ENCODE measurements at places on chromosomes 13 and 19.

DNA sequence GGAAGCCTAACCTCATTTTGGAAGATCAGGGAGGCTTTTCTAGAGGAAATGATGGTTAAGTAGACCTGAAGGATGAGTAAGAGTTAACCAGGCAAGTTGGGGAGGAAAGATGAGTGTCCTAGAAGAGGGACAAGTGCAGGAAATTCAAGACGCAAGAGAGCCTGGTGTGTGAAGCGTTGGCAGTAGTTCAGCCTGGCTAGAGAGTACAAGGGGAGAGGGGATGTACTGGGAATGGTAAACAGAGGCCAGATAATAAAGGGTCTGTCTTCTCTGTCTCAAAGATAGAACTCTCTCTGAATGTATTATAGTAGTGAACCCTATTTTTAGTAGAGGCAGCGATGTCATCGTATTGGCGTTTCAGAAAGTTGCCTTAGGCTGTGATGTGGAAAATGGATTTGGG, 9.7 kb downstream of the DPY19L3 start:
- DNase-seq: no peak

DNA sequence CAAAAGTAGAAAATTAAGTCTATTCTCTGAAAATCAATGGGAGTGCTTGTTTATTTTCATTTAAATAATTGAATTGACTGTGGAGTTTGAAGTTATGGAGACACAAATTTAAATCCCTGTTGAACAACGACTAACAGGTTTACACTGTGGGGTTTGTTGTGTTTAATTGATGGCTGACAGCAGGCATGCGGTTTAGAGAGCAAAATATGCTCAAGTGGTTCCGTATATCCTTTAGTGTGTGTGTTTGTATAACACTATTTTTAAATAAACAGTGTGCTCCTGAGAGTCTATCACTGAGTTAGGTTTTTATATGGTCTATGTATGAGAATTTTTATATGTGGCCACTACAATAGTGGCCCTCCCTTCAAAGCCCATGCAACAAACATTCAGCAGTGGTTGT, 332.0 kb downstream of the GPC6 start:
- no peak for DNase-seq

- no peak for DNase-seq
These were observed 580 bp downstream of the EIF3K start for GRCh38 chr19:38619361-38620174.

DNA sequence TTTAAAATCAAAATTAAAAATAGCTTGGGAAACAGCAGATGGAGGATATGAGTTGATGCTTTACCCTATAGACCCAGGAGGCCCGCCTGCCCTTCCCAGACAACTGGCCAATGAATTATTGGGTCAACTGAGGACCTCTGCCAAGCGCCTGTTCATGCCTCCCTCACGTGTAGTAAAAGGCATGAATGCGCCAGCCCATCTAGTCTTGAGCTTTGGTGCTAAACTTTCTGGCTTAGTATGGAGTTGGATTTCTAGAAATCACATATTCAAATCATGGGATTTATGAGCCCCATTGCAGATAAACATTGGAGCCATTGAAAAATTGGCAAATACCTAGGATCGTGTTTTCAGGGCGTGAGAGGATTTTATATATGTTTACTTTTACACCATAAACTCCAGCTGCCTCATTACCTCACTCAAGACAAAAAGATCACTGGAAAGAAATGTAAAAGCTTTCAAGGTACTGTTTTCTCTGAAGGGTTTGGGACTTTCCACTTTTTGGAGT, 47.1 kb downstream of the COL4A2 start:
- DNase-seq: no peak

DNA sequence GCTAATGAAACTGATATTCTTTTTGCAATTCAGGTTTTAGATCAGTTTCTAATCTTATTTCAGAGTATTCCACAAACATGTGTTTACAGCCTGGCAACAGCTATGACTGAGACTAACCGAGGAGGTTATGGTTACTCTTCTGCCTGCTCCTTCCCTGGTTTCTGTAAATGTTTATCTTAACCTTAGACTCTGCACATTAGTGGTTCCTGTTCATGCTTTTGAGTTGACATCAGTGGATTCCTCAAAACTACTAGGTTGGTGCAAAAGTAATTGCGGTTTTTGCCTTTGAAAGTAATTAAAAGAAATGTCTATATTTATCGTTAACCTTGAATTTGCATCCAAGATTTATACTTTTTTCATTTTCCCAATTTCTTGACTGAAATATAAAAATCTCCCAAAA, 237.0 kb upstream of the TSHZ3 start:
- no peak for DNase-seq

GRCh38 chr13:23871616-23872220, 17.5 kb downstream of the MIPEP start:
- no peak for DNase-seq

DNA sequence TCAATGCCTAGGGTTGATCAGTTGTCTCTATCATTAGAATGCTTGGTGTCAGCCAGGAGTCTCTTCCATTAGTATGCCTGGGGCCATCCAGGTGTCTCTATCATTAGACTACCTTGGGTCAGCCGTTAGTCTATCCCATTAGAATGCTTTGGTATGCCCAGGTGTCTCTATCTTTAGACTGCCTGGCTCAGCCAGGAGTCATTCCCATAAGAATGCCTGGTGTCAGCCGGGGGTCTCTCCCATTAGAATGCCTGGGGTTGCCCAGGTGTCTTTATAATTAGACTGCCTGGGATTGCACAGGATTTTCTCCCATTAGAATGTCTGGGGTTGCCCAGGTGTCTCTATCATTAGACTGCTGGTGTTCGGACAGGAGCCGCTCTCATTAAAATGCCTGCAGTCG, 1442.9 kb downstream of the UQCRFS1 start:
- no peak for DNase-seq

DNA sequence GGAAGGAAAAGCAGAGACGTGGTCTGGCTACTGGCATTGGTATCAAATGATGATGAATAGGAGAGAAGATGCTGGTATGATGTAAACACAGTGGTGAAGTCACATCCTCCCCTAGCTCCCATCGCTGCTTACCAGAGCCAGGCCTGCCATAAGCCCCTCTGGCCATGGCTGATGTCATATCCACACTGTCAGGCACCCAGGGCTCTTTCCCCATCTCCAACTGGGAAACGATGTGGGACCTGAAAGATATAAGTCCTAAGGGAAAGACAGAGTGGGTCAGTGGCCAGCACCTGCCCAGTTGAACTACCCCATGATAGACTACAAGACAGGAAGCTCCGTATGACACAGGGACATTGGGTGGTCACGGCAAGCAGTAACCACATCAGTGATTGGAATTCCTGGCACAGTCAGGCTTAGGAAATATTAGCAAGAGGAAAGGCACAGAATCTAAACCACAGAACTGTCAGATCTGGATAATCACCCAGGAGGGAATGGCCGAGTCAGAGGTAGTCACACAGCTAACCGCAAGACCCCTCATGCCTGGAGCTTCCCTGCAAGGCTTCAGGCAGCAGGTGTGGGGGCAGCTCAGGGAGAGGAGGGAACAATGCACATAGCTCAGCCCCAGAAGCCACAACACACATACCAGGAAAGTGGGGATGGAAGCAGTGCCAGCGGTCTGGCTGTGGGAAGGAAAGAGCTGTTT, 3.8 kb downstream of the ZNF792 start:
- no peak for DNase-seq

- DNase-seq: no peak
These were observed 91.6 kb downstream of the RYR1 start for GRCh38 chr19:38524994-38525634.

- no peak for DNase-seq
These were observed 2.7 kb downstream of the HAMP start for GRCh38 chr19:35285095-35285449.

GRCh38 chr19:51036519-51036918, 1.7 kb upstream of the KLK12 start:
- DNase-seq: no peak

- no peak for DNase-seq
These were observed 134.4 kb downstream of the EFNB2 start for GRCh38 chr13:106401081-106401480.

GRCh38 chr13:113941571-113942191, 32.2 kb downstream of the C13orf46 start:
- DNase-seq: no peak

DNA sequence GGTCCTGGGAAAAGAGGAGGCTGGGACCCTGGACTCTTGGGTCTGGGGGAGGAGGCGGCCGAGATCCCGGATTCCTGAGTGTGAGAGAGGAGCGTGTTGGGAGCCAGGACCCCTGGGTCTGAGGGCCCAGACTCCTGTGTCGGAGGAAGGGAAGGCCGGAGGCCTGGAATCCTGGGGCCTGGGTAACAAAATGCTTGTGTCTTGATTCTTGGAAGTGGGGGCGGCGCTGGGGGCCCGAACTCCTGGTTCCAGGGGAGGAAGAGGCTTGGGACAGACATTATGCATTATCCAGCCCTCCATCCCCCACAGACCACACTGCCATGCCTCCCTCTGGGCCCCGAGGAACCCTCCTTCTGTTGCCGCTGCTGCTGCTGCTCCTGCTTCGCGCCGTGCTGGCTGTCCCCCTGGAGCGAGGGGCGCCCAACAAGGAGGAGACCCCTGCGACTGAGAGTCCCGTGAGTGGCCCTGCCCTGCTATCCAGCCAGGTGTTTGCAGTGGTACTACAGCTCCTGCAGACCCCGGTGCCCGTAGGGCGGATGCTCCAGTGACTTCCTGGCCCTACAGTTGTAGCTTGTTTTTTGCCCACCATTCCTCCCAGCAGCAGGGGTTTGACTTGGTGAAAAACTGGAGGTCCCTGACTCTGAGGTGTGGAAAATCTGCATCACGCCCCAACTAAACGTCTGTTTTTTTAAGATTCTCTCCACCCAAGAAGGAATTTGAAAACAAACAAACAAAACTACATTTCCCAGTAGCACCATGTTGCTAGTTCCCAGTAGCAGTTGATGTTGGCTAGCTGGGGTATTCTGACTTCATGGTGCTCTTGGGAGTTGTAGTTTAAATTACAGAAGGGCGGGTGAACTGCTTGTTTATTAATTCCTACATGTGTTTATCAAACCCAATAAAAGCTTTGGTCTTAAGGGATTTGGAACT, 630 bp downstream of the NUCB1 start:
- no peak for DNase-seq

DNA sequence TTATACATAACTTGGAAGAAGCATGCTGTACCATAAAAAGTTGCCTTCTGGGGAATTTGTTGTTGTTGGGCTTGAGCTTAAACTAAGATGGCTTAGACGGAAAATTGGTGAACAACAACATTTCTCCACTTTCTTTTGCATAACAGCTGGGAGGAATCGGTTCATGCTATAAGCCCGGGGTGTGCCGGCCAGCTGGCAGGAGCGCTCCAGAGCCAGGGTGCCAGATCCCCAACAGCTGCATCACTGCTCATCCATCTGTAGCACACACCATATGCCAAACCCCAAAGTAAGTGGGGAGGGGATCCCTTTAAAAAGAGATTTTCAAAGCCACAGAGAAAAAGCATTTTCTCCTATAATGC, 419.5 kb upstream of the ARGLU1 start:
- no peak for DNase-seq

GRCh38 chr19:4619668-4620294, 19.5 kb upstream of the TNFAIP8L1 start:
- DNase-seq: no peak

DNA sequence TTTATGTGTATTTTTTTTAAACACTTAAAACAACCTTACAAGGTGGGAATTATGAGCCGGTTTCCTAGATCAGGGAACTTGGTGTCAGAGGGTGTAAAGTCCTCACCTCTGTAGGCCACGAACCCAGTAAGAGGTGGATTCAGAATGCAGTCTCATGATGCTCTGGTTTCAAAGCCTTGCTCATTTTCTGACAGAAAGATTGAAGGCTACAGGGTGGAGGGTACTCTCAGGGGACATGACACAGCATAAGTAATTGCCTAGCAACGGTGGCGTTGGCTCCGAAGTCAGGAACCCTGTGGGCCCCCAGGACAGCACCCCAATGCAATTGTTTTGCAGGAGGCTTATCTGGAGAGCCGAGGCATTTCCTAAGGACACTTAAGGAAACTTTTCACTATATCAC, 794.7 kb downstream of the EFNB2 start:
- DNase-seq: no peak

DNA sequence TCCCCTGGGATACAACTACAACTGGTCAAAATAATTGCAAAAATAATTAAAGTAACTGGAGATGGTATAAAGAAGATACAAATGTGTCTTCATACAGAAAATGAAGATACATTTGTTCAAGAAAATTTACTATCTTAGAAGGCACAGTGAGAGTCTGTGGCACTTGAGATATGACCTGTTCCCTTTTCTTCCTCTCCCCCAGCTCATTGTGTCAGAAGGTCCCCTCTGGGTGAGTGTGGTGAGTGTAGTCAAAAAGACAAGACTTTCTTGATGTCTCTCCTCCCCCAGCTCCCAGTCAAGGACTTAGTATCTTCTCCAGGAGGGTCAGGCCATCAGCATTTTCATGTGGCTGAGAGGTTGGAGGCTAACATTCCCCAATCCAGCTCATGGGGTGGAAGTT, 51.7 kb downstream of the EDNRB start:
- DNase-seq: no peak

- no peak for DNase-seq
These were observed 81.3 kb downstream of the TEX29 start for GRCh38 chr13:111401755-111402154.

DNA sequence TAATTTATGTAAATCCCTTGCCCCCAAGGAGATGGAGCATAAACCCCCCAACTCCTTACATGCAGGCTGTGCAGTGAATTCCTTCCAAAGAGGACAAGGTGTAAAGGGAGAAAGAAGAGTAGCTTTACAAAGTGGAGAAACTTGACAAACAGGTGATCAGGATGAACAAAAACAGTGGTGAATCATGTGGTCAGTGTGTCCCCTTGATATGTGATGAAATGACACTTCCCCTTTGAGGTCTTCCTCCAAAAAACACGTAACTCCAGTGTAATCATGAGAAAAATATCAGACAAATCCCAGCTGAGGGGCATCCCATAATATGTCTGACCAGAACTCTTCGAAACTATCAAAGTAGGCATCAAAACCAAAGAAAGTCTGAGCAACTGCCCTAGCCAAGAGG, 29.5 kb upstream of the AKT2 start:
- DNase-seq: no peak

- no peak for DNase-seq
These were observed 1.0 kb upstream of the CRYL1 start for GRCh38 chr13:20526664-20527063.

- no peak for DNase-seq
These were observed 28.6 kb upstream of the SCEL start for GRCh38 chr13:77506874-77507273.

Data from stimulated activated CD8-positive, alpha-beta memory T cell treated with anti-CD3 and anti-CD28 coated beads, Interleukin-15, amount 100 ng/mL, for 24 hours (primary cell).